Glutamatergic neuron (in vitro differentiated cells): ENCODE measurements at places on chromosomes 6 and 20. TPM values are rescaled to one million over a fixed set of nuclear protein-coding genes. Genes with fewer than 3 reads are reported as not detected.

The C6orf163 gene
- 8.2 TPM for total RNA-seq

The TFAP2D gene
- not detected for total RNA-seq

The BANF2 gene
- total RNA-seq: not detected

The RTF2 gene
- total RNA-seq: 66.3 TPM

The PPIL6 gene
- total RNA-seq: 0.83 TPM

The PFDN4 gene
- 51.6 TPM for total RNA-seq

The PTK6 gene
- total RNA-seq: 0.17 TPM

The ENPP1 gene
- total RNA-seq: 2.4 TPM

The PBOV1 gene
- not detected for total RNA-seq

The TFAP2B gene
- total RNA-seq: not detected

The TFAP2C gene
- total RNA-seq: 35.3 TPM

The CST1 gene
- not detected for total RNA-seq

The SOX18 gene
- 0.66 TPM for total RNA-seq

The LST1 gene
- total RNA-seq: not detected

The RPP21 gene
- 36.7 TPM for total RNA-seq

The CD40 gene
- total RNA-seq: 1.2 TPM

The AFG1L gene
- total RNA-seq: 9.4 TPM

The SPATA25 gene
- total RNA-seq: 1.2 TPM

The ZSCAN23 gene
- 18.2 TPM for total RNA-seq

The GNRH2 gene
- 1.2 TPM for total RNA-seq

The PFDN6 gene
- 69.7 TPM for total RNA-seq

The SLC22A16 gene
- not detected for total RNA-seq

The GABBR1 gene
- total RNA-seq: 158 TPM

The MOXD1 gene
- total RNA-seq: not detected

The E2F1 gene
- 66.0 TPM for total RNA-seq
